ENCODE measurements at places on chromosomes 5 and 9.

GRCh38 chr5:39190311-39191102, 28.9 kb downstream of the FYB1 start:
- DNase-seq, result no peak

GRCh38 chr5:170490381-170490780, 13.4 kb upstream of the KCNIP1 start:
- DNase-seq, result no peak

DNA sequence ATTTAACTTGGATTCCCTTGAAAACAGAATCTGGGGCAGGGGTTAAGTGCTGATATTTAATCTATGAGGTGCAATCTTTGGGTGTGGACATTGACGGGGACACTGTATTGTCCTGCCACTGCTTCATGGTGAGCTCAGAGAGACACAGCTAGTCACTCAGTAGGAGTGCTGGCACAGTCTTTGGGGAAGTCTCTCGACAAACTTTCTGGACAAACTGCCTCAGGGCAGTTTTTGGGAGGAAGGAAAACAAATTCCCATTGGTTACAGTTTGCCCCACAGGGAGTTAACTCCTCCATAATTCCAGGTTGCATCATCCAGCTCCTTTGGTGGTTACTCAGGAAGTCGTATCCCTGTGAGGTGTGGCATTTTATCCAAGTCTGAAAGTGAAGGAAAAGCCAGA, 17.9 kb downstream of the HNRNPK start:
- no peak for DNase-seq

DNA sequence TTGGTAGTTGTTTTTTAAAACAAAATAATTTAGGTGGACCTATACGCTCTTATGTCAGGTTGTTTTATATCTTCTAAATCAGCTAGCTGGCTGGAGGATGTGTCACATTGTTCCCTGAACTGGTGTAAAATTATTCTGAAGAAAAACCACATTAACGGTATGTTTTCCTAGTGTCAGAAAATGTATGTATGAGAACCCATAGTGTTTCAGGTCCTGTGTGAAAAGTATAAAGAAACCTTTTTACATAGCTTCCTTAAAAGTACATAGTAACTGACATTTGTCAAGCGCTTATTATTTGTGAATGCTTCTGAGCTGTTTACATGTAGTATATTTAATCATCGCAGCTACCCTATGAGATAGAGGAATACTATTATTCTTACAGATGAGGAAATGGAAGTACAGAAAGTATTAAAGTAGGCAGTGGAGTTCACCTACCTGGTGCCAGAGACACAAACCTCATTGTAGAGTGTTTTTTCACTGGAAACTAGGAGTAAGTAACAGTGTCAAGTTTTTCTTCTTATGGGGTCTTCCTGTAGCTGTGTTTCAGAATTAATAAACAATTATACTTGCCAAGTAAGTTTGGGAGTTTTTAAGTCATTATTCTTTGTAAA, 10.4 kb upstream of the FAM120AOS start:
- DNase-seq, result no peak

DNA sequence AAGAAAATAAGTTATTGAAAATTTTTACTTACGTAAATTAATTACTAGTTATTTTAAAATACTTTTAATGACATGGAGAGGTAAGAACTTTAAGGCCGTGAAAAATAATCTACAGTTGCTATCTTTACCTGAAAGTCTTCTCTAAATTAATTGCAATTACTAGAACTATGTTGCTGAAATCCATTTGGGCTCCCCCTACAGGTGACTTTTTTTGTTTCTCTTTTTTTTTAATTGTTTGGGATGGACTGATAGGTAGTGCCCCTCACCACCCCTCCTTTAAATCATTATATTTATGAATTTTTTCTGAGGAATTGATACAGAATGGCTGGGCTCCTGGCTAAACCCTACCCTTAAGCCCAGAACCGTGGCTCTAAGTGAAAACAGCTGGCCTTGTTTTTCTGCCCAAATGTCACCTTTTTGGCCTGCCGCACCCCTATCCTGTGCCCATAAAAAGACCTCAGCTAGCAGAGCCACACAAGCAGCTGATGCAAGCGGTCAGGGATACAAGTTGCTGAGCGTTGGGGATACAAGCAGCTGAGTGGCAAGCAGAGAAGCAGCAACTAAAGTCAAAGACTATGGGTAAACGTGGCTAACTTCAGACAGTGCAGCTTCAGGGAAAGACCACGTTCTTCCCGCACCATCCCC, 315.2 kb upstream of the ACO1 start:
- no peak for DNase-seq

- DNase-seq, result no peak
These were observed 43.5 kb upstream of the SLC12A7 start for GRCh38 chr5:1155191-1156032.

GRCh38 chr5:121940617-121941140, 21.1 kb upstream of the SRFBP1 start:
- no peak for DNase-seq

GRCh38 chr9:13063880-13064459, 215.5 kb downstream of the MPDZ start:
- no peak for DNase-seq

- no peak for DNase-seq
These were observed 68.6 kb upstream of the IL17B start for GRCh38 chr5:149447373-149448367.

DNA sequence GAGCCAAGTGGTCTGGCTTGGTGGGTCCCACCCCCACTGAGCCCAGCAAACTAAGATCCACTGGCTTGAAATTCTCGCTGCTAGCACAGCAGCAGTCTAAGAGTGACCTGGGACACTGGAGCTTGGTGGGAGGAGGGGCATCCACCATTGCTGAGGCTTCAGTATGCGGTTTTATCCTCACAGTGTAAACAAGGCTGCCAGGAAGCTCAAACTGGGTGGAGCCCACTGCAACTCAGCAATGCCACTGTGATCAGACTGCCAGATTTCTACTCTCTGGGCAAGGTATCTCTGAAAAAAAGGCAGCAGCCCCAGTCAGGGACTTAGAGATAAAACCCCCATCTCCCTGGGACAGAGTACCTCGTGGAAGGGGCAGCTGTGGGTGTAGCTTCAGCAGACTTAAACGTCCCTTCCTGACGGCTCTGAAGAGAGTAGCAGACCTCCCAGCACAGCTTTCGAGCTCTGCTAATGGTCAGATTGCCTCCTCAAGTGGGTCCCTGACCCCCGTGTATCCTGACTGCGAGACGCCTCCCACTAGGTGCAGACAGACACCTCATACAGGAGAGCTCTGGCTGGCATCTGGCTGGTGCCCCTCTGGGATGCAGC, 18.2 kb upstream of the STK32A start:
- peak; percentile 49 for DNase-seq

DNA sequence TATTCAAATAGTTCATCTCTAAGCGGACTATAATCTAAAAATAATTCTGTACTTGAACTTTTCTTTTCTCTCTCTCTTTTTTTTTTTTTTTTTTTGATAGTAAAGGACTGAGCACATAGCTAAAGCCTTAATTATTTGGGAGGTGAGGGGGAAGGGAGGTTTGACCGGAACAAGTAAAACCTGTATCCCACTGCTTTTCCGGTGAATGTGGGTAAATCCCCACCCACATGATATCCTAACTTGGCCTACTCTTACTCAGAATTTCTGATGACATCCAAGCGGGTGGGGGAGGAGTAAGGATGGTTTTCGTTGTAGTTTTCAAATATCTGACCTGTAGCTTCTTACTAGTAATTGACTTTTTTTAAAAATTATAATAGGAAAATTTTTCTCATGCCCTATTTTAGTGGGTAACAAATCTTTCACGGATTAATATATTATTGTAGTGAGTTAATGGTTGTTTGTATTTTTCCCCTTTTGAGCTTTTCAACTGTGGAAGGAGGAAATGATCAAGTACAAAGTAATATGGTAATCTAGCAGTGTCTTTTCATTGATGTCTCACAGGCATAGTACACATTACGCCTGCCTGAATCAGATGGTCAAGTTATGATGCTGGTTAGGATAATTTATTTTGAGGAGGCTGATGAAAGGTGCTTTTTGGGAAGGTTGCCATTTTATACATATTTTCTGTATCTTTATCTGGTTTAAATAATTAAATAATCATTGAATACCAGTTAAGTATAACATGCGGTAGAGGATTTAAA, 2.2 kb upstream of the ELL2 start:
- no peak for DNase-seq

DNA sequence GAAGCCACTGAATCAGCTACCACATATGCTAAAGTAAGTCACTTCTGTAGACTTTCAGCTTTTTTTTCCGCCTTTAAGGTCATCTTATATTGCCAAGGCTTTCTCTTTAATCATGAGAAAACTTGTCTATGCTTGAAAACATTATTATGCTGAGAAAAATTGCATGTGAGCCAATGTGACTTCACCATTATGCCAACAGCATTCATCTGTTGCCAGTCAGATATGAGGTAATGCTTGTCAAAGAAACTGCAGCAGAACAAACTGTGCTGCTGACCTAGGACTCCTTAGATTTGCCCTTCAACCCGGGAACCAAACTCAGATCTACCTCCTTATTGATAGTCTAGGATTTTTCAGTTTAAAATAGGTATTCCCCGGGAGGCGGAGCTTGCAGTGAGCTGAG, 34.3 kb downstream of the SLC44A1 start:
- no peak for DNase-seq

DNA sequence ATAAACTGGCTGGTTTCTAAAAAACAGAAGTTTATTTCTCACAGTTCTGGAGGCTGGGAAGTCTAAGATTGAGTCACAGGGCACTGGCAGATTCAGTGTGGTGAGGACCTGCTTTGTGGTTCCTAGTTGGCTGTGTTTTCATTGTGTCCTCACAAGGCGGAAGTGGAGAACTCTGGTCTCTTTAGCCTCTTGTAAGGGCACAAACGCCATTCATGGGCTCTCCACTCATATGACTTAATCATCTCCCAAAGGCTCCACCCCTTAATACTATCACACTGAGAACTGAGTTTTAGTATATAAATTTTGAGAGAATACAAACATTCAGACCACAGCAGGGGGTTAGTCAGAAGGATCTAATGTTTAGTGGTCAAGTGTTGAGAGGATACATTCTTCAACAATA, 208.2 kb downstream of the SEC61B start:
- DNase-seq, result no peak

- DNase-seq, result no peak
These were observed 191.5 kb downstream of the ROR2 start for GRCh38 chr9:91758491-91758981.

- no peak for DNase-seq
These were observed 125.8 kb downstream of the PDE4D start for GRCh38 chr5:59767681-59768151.

GRCh38 chr9:23581931-23582330, 244.1 kb downstream of the ELAVL2 start:
- no peak for DNase-seq

DNA sequence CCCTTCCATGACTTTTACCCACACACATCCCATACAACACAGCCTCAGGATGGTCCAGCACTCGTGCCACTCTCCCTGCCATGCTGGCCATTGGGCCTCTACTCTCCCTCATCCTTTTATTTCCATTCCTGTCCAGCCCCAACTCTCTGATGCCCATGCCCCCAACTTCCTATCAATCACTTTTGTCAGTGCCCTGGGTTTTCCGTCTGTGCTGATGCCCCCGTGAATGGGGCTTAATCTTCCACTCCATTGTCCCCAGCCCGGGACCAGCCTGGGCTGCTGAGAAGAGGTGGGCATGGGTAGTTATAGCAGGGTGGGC, 12.6 kb upstream of the ACSL6 start:
- DNase-seq, result no peak

DNA sequence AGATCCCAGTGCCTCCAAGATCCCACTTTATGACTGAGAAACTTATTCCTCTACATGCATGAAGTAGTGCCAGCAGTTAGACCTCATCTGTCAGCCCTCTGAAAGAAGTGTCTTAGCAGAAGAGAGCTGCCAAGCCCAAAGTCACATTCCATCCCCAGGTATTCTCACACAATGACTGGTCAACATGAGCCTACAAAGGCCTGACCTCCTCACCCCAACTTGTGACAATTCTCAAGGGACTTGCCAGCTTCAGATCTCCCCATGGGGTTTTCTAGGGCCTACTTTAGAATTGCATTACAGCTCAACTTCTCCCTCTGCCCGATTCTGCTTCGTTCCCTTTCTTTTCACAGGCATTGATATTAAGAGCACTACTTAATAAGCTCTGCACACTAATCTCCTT, 393.8 kb upstream of the SLC30A5 start:
- DNase-seq, result no peak

Measured in NCI-H2029 treated with DMSO at 0.1 percent for 48 hours (cell line).